ENCODE measurements at places on chromosomes 3 and 15.

- DNase-seq: no peak
Measured at GRCh38 chr3:14478956-14479550, 61.1 kb downstream of the GRIP2 start.

DNA sequence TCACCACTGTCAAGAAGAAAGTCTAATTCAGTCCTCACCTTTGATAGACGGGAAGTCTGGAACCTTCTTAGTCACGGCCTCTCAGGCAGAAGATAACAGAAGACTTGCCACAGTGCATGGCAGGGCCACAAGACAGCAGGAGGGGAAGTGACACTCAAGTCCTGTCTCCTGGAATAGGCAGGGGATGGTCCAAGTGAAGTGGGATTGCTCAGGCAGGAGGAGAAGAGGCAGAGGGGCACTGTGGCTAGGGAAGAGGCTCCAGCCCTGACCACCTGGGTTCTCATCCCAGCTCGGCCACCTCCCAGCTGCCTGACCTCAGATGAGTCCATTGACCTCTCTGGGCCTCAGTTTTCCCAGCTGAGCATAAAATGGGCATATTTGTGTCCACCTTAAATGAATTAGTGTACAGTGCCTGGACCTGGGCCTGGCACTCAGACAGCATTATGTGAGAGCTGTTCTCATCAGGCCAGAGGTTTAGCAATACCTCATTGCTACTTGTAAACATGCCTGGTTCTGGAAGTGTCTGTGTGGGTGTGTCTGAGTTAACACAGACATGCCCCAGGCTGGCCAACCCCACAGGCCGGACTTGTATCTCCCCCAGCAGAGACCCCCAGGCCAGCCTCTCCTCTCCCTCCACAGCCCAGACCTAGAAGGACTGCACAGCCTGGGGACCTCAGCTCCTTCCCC is 11.5 kb upstream of the PCSK6 start:
- DNase-seq: no peak

- no peak for DNase-seq
Measured at GRCh38 chr3:137294839-137295238, 337.1 kb downstream of the IL20RB start.

GRCh38 chr3:110887176-110887575 is 184.4 kb upstream of the NECTIN3 start:
- DNase-seq: no peak

DNA sequence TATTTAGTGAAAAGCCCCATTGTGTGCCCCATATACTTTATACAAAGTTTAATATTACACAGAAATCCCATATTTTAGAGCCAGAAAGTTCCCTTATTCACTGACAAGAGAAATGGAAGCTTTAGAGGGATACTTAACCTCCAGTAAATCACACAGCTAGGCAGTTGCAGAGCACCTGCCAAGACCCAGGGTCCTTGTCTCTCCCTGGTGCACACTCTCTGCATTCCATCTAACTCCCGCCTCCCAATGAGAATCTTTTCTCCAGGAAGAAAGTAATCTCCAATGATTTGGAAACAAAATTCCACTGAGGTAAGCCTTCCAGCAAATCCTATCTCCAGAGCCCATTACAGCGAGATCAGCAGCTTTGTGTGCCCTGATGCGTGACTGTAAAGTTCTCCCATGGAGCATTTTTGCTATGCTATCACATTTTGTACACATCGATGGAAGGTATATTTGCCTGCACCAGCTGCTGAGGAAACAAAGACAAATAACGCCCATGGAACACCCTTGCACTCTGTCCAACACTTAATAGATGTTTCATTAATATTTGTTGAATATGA is 41.4 kb downstream of the ULK4 start:
- no peak for DNase-seq

DNA sequence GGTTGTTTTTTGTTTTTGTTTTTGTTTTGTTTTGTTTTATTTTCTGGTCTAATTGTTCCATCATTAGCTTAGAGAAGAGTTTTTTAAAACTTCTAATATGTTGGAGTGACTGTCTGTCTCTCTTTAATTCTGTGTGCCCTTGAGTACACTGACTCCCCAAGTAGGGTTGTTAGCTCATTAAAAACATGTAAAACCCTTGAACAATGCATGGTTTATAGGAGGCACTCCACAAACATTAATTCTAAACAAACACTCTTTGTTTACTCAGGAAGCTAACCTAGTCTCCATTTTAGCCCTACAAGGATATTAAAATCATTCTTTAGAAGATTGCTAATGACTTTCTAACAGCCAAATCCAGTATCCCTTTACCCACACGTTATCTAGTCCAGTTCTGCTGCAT is 100.5 kb downstream of the CGGBP1 start:
- DNase-seq: no peak

DNA sequence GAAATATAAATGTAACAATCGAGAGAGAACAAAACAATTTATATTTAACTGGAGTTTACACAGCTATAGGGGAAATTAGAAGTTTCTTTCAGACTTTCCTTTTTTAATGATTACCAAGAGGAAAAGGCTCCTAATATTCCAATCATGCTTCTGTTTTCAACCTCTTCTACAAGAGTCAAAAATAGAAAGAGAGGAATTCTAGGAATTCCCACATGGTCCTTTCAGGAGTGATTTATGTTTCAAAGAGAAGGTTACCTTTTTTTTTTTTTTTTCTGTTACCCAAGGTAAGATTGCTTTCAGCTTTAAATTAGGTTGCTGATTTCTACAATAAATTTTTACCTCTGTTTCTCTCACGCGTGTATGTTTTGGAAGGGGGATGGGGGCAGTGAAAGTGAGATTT is 355.3 kb upstream of the DCBLD2 start:
- no peak for DNase-seq

GRCh38 chr3:98972720-98973119 is 71.2 kb upstream of the DCBLD2 start:
- no peak for DNase-seq

DNA sequence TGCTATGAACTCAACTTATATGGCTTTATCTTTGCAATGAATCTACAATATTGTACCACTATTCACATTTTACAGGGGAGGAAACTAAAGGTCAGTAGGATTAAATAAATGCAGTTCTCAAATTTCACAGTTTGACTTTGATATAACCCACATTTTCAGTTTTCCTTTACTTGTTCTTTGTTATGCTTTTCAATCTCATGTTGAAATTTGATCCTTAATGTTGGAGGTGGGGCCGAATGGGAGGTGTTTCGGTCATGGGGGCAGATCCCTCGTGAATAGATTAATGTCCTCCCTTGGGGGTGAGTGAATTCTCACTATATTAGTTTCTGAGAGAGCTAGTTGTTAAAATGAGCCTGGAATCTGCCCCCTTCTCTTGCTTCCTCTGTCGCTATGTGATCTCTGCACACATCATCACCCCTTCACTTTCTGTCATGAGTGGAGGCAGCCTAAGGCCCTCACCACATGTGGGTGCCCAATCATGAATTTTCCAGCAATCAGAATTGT is 44.7 kb downstream of the CD200 start:
- no peak for DNase-seq

DNA sequence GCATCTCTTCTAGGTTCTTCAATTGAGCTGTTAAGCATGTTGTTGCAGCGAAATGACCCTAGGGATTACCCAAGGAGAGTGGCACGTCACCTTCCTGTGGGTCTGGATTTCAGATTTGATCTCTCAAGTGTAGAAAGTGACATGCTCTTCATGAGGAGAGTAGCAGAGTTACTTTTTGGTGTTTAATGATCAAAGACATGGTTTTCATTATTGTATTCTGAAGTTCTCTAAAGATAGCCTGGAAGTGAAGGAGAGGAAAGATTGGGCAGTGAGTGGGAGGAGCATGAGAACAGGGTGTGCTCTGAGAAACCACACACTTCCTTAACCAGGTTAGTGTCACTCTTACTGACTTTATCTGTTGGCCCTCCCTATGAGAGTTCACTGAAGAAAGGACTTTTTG is 153.6 kb downstream of the AKAP13 start:
- DNase-seq: no peak

- DNase-seq: no peak
Measured at GRCh38 chr3:143188881-143189280, 69.3 kb downstream of the CHST2 start.

GRCh38 chr3:23172059-23172458 is 31.1 kb upstream of the UBE2E2 start:
- DNase-seq: no peak

DNA sequence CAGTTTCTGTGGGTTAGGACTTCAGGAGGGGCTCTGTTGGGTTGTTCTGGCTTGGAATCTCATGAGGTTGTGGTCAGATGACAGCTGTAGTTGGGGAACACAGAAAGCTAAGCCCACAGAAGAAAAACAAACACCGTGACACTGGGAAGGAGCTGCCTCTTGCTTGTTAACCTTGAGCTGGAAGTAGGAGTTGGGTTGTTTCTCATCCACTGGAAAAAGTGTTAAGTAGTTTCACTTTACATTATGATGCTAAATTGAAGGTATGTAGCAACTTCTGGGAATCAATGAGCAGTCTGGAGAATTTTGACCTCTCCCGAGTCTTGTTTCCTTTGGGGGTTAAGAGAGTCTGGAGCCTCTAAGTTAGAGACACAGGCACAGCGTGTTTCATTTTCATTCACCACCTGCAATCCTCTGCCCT is 20.4 kb downstream of the HACD3 start:
- DNase-seq: no peak

- no peak for DNase-seq
Measured at GRCh38 chr3:55698831-55699230, 211.7 kb upstream of the WNT5A start.

- no peak for DNase-seq
Measured at GRCh38 chr3:71360180-71360579, 223.3 kb downstream of the FOXP1 start.

- peak; percentile 74 for DNase-seq
Measured at GRCh38 chr3:42499478-42499871, 3.0 kb upstream of the VIPR1 start.

DNA sequence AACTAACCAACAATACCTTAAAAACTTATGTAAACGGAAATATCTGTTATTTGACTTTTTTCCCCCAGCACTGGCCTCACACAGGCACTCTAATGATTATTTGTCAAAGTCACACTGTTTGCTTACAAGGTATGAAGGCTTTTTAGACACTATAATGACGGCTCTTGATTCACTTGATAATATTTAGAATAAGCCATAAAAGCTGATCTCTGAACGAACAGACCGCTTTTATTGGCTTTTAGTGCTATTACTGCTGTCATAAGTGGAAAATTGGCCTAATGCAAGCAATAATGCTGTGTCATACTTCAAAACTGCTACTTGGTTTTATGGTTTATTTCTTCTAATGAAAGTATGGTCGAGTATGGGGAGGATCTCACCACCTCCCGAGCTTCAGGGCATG is 35.1 kb downstream of the MDFIC2 start:
- DNase-seq: no peak

DNA sequence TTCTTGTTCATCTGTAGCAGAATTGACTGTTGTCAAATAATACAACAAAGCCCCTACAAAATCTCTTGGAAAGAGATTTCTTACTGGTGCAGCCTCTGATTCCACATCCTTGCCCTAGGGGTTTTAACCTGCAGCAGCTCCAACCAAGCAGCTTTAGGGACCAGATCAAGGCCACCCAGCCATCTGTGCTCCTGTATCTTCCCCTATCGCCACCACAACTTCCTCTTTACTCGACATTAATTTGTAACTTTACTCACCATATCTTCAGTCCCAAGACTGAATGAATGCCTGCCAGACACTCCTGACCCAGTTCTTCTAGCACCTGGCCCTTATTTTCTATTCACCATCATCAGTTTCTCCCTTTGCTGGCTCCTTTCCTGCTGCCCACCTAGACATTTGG is 156.6 kb upstream of the IL12A start:
- no peak for DNase-seq

- no peak for DNase-seq
Measured at GRCh38 chr3:158642005-158642404, 2.3 kb upstream of the GFM1 start.

DNA sequence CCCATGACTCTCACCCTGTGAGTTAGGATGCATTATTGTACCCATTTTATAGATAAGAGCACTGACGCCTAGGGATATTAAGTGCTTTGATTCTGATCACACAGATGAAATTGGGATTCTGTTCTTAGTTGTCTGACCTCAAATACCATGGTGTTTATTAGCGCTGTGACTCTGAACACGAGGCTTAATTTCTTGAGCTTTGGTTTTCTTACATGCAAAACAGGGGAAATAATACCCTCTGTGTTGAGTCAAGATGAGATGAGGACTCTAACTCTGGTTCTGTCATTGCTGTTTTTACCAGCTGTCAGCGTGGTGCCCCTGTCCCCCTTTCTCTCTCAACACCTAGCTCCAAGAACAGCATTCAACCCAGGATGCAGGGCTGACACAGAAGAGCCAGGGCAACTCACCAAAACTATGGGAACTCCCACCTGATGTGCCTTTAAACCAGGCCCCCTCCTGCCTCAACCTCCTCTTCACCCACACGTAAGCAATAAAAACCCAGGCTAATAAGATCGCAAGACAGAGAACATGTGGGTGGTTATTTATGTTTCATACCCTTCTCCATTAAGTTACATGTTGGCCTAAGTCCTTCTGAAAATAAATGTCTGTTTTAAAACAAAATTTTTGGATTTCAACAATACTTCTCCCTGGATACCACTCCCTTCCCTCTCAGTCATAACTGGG is 100.1 kb upstream of the SPATA12 start:
- no peak for DNase-seq

DNA sequence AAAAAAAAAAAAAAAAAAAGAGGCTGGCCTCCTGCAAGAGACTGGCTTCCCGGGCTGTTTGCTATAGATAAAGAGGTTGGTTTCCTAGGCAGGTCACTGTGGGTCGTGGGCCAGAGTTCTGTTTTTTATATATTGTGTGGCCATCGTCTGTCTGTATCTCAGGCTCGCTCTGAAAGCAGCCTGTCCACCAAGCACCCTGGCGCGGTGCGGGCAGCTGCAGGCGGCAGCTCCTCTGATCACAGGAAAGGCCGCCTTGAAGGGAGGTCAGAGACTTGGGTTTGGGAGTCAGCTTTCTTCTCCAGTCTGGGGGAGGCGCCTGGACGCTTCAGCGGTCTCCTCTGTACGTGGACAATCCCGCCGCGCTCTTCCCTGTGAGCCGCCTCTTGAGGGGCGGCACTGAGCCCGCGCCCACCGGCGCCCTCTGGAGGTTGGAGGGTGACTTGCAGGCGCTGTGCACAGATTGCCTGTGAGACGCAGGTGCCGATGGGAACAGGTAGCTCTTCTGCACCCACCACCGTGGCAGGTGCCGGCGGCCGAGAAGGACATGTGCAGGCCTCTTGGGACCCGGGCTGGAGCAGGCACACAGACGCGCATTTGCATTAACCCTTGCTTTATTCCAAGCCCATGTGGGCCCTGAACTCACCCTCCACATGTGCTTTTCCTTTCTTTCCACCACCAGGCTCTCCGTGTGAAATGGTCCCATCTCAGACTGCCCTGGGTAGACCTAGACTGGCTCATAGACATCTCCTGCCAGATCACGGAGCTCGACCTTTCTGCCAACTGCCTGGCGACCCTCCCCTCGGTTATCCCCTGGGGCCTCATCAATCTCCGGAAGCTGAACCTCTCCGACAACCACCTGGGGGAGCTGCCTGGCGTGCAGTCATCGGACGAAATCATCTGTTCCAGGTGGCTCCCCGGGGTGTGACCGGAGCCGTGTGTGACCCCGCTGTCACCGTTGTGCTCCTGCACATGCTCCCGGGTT is 89.3 kb downstream of the LRRK1 start:
- peak; percentile 91 for DNase-seq
